ENCODE measurements at places on chromosomes 11 and 22. TPM values are rescaled to one million over a fixed set of nuclear protein-coding genes. Genes with fewer than 3 reads are reported as not detected.

DNA sequence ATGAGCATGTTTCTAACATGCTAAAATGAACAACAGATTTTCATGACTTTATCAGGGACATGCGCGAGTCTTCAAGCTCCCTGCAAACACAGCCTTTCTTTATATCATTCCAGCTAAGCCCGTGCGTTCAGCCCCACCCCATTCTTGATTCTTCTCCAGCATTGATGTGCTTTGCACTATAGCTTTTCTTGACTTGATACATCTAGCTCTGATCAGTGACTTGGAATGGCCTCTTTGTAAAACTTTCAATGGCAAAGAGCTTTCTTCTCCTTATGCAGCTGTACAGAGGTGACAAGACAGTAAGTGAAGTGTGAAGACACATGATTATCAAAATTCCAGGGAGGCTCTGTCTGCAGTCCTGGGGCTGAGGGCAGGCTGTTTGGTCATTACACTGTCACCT lies 561.0 kb downstream of the OPCML start:
- no peak overlapping the region for H3K4me3 ChIP-seq
- no peaks in the 10 kb centered on the region for H3K4me1 ChIP-seq
- no peak overlapping the region for H3K27ac ChIP-seq
- H3K36me3 ChIP-seq = no peaks in the 10 kb centered on the region

DNA sequence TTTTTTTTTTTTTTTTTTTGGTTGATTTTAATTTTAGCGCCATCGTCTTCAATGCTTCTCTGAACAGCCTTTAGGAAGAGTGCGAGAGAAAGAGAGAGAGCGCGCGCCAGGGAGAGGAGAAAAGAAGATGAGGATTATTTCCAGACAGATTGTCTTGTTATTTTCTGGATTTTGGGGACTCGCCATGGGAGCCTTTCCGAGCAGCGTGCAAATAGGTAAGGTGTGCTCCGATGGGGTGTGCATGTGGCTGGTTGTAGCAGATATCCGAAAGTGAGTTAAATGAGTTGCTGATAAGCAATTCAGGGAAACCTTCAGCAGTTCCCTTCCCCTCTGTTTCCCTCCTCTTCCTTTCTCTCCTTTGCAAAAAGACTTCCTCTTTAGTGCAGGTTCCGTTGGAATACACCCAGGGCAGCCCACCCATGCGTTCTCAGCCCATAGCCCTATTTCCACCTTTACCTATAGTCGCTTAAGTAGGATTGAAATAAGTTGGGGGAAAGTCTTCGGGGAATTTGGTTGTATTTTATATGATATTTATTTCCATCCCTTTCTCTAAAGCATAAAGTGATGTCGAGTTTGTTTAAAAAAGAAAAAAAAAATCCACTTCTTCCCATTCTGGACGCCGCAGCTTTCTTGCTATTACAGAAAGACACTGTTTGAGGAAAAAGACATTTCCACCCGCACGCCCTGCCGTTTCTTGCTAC lies 1.1 kb downstream of the GRIA4 start:
- H3K36me3 ChIP-seq = no peaks in the 10 kb centered on the region
- peak overlapping the region; percentile 2 for H3K4me3 ChIP-seq
- no peak for DNase-seq
- no peak overlapping the region for H3K27ac ChIP-seq
- peaks cover 20% of the 10 kb centered on the region for H3K4me1 ChIP-seq
- peaks cover 44% of the 10 kb centered on the region for H3K27me3 ChIP-seq

BRD1 gene
- total RNA-seq = 27.0 TPM

- H3K27ac ChIP-seq = peak overlapping the region; percentile 15
- no peaks in the 10 kb centered on the region for H3K36me3 ChIP-seq
- H3K4me1 ChIP-seq = peaks cover 19% of the 10 kb centered on the region
- no peaks in the 10 kb centered on the region for H3K27me3 ChIP-seq
- no peak for DNase-seq
- no peak overlapping the region for H3K4me3 ChIP-seq
Observed at GRCh38 chr11:118933486-118933885, 7.8 kb upstream of the BCL9L start.

- no peak overlapping the region for H3K27ac ChIP-seq
- no peaks in the 10 kb centered on the region for H3K27me3 ChIP-seq
- DNase-seq = no peak
- peaks cover 59% of the 10 kb centered on the region for H3K4me1 ChIP-seq
- no peak overlapping the region for H3K4me3 ChIP-seq
Observed at GRCh38 chr22:40335358-40335757, 10.9 kb upstream of the ADSL start.

FOXRED1 gene
- total RNA-seq = 41.2 TPM

All from activated naive CD4-positive, alpha-beta T cell treated with anti-CD3 and anti-CD28 coated beads for 36 hours (primary cell).